ENCODE measurements at places on chromosomes 2 and 18.

GRCh38 chr2:149487189-149487588, 100.4 kb downstream of the MMADHC start:
- no peak for DNase-seq

DNA sequence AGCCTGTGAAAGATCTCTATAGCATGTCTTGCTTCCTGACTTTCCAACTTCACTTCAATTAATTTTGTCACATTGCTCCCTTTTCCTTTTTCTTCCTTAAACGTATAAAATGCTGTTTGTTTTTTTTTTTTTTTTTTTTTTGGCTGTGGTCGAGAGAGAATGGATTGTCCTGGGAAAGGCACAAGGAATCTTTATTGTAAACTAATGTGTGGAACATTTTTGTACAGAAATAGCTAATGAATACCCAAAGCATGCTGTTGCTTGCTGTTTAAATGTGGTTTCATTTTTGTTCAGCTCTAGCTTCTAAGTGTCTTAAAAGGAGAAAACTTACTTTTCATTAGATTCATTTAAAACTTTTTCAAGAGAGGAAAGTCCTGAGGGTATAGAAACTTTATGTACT, 105.5 kb downstream of the GPD2 start:
- DNase-seq, result no peak

DNA sequence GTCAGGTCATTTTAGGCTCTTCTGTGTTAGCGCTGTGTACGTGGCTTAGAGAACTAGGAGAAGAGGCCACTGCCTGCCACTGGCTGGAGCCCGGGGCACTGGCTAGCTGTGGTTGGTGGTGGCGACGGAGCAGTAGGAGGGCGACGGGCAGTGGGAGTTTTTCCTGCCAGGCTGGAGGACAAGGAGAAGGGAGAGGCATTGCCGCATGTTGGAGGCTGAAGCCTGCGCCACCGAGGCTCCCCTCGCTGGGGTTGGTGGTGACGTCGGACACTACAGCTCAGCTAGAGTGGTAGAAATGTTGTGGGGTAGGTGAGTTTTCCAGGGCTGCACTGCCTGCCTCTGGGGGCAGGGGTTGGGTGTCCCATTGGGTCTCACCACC, 41.7 kb upstream of the IMP4 start:
- DNase-seq, result no peak

DNA sequence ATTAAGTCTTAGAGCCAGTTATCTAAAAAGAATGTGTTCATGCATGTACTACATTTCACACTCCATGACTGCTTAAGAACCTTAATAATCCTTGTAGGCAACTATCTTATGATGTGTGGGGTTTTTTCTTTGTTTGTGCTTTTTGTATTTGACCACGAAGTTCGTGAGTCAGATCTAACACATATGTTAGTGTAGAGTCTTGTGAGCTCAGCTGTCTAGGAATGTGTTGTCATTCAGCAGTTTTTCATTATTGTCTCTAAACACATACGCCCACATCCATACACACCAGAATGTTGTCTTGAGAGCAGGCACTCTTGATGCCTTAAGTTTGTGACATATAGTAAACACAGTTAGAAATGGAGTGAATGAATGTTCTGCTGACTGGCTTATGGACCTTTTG, 38.4 kb downstream of the CAB39 start:
- no peak for DNase-seq

- no peak for DNase-seq
Observed at GRCh38 chr18:10070561-10071000, 156.8 kb downstream of the VAPA start.

- peak; percentile 52 for DNase-seq
Observed at GRCh38 chr2:48397846-48398245, 132.1 kb upstream of the STON1 start.

DNA sequence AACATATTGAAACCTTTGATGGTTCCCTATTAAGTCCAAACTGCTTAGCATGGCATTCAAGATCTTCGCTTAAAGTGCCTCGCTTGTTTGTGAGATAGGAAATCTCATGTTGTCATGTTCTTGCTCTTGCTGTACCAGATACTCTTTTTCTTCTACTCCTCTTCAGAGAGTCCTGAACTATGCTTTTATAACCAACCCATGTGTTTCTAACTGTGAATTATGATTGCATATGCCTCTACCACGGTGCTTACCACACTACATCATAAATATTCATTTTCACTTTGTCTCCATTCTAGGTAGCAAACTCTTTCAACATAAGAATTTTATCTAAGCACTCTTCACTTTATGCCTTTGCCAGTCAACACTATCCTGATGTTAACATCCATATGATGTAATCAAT, 23.6 kb downstream of the STAT4 start:
- DNase-seq, result no peak

GRCh38 chr2:176745543-176746200, 466.9 kb upstream of the HNRNPA3 start:
- no peak for DNase-seq

DNA sequence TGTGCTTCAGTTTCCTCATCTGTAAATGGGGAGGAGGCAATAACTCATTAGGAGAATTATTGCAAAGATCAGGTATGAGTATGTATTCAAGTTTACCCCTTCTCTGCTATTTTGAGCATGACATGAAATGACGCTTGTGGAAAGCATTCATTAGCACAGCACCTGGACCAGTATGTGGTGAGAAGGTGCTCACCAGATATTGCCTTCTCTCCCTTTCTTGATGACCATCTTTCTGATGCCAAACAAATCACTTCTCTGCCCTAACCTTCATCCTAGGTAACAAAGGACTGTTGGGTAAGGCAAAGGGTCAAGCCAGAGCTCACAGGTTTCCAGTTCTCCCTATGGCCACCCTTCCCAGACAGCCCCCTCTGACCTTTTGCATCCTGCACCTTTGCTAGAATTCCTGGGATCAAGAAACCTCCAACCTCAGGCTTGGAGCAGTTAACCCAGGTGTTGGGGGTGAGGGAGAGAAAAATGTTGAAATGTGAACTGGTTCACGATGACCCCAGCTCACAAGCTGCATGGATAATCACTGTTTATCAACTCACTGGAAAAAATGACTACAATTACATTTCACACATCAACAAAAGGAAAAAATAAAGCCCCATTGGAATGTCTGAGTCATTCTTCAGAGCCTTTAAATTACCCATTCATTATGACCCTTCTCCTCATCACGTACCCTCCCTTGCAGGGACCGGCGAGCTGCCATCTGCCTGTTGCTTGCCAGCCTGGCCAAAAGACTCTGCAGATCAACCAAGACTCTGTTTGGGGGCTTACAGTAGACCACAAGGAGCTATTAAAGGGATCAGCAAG, 41.6 kb downstream of the LBH start:
- no peak for DNase-seq

- no peak for DNase-seq
Observed at GRCh38 chr2:72917877-72918553, 696 bp downstream of the EMX1 start.

DNA sequence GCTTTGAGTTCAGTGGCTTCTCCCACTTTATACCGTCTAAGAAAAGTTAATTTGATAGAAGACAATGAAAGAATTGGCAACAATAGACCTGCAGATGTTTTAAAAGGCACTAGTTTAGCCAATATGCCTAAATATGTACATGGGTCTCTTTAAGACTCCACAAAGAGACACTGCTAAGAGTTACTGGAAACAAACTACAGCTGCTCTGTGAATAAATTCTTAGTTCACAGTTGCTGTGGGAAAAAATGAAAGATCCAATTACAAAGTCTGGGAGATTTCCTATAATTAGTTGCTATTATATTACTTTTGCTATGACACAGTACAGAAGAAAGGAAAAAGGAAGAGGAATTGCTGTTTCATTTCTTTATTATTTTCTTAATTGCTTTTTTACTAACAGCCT, 34.3 kb downstream of the SCN9A start:
- no peak for DNase-seq

- no peak for DNase-seq
Observed at GRCh38 chr2:86332654-86333053, 4.8 kb downstream of the REEP1 start.

- no peak for DNase-seq
Observed at GRCh38 chr2:201906777-201907562, 100.6 kb downstream of the CDK15 start.

DNA sequence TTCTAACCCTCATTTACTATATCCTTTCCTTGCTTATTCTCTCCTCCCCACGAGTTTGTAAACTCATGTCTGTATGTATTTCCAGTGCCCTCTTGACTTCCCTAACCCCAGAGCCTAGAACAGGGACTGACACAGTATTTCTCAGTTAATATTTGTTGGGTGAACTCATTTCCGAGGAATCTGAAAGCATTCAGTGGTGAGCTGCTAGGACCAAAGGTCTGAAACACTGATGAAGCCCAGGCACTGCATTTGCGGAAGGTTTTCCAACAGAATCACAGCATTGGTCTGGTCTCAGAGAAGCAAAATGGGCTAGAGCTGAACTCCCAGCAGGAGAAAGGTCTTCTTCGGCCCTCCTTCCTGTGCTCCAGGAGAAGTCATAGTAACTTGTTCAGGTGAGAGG, 56.8 kb downstream of the SOX11 start:
- DNase-seq, result no peak

DNA sequence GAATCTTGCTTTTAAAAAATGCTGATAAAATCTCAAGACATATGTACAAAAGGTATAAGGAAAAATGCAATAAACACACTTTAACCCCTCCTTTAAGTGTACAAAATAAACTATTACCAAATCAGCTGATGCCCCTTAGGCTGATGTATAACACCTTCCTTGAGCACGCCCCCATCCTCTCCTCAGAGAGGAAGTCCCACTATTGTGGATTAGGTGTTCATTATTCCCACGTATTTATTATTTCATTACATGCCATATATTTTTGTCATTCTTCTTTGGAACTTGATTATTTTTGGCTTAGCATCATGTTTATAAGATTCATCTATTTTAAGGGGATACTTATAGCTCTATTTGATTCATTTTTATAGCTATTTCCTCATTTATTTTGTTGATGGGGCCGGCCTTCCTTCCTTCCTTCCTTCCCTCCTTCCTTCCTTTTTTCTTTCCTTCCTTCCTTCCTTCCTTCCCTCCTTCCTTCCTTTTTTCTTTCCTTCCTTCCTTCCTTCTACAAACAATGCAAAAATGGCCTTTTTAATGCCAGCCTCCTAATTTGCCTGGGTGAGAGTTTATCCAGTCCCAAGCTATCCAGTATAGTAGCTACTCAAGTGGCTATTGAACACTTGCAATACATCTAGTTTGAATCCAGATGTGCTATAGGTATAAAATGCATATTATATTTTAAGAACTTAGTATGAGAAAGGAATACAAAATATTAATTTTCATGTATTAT, 4.0 kb downstream of the SERPINB13 start:
- no peak for DNase-seq

- DNase-seq, result no peak
Observed at GRCh38 chr2:206217166-206217565, 57.3 kb upstream of the ZDBF2 start.

DNA sequence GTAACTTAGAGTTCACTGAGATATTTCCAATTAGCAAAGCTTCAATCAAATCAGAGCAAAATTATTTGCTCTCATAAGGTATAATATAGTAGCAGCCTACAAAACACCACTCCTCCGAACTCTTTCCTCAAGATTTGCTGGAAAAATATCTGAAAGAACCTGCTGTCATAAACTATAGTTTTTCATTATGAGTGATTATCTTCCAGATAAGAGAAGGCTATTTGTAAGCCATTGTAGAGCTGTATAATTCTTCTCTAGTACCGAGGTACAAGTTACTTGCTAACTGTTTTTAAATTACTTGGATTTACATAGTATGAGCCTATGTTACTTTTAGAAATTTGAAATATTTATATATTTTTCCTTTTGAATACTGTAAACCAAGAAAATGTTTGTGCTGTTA, 2.1 kb downstream of the NDC80 start:
- DNase-seq, result no peak

GRCh38 chr18:8967573-8967972, 134.9 kb upstream of the NDUFV2 start:
- no peak for DNase-seq

DNA sequence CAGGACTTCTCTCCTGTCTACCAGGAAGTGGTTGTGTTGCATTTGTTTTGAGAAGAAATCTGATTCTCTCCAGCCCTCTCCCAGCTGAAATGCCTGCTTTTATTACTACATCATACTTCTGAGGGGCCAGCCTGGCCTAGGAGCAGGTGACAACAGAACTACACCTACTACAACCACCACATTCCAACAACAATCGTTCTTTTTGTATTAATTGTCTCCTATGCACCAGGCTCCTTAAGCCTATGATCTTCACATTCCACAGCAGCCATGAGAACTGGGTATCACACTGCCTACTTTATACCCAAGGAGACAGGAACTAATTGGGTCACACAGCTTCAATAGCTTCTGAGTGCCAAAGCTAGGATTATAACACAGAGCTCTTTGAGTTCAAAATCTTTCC, 167.7 kb downstream of the TDRD15 start:
- DNase-seq, result no peak

GRCh38 chr2:185785851-185786473, 47.4 kb downstream of the FSIP2 start:
- no peak for DNase-seq

- no peak for DNase-seq
Observed at GRCh38 chr2:149585166-149585885, 2.2 kb downstream of the MMADHC start.

- no peak for DNase-seq
Observed at GRCh38 chr2:112579241-112579640, 5.2 kb upstream of the CHCHD5 start.

DNA sequence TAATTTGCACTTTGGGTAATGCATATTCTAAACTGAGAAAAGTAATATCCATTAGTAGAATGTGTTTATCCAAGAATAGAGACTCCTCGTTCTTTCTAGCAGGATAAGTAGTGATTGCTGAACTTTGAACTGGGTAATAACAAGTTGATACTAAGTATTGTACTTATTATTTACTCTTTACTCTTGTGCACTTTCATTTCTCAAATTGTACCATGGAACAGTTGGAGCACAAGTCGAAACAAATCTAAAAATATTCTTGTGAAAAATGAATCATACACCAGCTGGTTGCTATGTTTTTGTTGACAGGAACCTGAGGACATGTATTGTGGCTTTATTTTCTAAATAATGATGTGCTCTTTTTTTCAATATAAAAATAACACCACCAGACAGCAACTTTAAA, 111.9 kb downstream of the RGPD3 start:
- DNase-seq, result no peak

GRCh38 chr2:235694721-235695601, 201.1 kb downstream of the AGAP1 start:
- DNase-seq, result no peak

DNA sequence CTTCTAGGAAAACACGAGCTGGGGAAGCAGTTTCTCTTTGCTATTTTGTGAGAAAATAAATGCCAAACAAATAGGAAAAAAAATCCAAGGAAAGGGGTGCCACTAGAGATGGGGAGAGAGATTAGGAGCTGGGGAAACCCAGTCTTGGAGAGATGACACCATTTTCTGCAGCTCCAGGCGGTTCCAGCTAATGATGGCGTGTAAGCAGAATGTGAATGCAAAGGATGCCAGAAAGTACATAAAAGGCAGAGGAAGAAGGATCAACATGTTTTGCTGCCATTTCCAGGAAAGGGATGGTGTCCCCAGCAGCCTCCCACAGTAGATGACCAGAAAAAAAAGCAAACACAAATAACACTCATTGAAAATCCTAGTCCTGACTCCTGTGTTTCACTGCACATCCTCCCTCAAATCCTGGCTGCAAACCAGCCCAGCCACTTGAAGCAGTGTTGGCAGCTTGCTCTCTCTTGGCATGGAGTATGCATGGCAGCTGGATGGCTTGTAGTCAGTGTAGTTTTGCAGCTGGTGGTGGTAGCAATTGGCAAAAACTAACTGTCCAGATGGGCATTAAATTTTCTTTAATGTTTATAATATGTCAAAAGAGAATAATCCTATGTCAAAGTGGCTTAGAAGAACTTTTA, 93.6 kb downstream of the FTCDNL1 start:
- DNase-seq, result no peak

- DNase-seq, result no peak
Observed at GRCh38 chr2:44902217-44903137, 39.0 kb upstream of the SIX3 start.

Data from NCI-H748 treated with DMSO at 0.1 percent for 48 hours (cell line).